ENCODE measurements at places on chromosomes 1 and 21.

- DNase-seq: no peak
Measured at GRCh38 chr21:43911935-43912487, 47.0 kb downstream of the AGPAT3 start.

DNA sequence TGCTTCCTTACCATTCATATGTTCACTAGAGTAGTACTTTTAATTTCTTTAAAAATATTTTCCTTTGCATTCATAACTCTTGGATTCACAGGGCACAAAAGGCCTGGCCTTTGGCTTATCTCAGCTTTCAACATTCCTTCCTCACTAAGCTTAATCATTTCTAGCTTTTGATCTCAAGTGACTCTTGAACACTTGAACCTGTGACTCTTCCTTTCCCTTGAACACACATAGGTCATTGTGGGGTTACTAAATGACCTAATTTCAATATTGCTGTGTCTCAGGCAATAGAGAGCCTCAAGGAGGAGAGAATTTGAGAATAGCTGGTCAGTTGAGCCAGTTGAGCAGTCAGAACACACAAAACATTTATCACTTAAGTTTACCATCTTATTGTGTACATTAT, 49.9 kb downstream of the COL11A1 start:
- DNase-seq: no peak

DNA sequence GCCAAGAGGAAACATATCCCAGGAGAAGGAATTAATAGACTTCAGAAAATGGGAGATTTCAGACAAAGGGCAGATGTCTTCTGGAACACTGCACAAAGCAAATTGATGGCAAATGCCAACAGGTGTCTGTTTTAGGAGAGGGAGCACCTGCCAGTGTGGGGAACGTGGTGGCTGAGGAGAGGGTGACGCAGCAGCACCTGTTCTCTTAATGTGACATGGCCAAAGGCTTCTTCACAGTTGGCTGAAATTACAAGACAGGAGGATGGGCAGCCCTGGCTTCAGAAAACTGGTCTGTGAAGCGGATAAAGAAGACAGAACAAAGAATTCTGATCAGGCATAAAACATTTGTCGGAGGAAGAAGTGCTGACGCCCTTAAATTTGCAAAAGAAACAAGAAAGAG, 178.7 kb upstream of the RUNX1 start:
- DNase-seq: no peak

DNA sequence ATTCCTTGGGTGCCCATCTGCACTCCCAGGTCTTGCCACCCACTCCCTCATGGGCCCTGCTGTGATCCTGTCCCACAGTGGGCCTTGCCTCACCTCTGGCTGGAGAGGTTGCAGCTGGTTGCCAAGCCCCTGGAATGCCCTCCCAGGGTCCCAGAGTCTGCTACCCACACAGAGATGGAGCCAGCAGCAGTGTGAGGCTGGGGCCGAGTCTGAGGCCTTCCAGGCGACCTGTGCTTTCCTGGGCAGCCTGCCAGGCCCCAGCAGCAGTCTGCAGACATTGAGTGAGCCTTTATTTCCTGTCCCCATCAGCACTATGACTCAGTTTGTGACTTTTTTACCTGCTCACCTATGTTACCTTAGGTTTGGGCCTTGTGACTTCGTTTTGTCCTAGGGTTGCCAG, 25.0 kb upstream of the TSPAN2 start:
- DNase-seq: peak; percentile 55

- DNase-seq: no peak
Measured at GRCh38 chr1:116382857-116383483, 9.9 kb downstream of the ATP1A1 start.

DNA sequence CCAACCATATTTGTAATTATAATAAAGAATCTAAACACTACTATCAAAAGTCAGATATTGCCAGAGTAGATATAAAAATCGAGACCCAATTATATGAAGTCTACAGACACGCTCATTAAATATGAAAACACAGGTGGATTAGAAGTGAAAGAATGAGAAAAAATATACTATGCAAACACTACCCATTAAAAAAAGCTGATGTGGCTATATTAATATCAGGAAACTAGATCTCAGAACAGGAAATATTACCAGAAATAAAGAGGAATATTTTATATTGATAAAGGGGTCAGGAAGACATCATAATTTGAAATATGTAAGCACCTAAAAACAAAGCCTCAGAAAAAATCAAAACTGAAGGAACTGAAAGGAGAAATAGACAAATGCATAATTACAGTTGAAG, 88.3 kb downstream of the URB2 start:
- DNase-seq: no peak

DNA sequence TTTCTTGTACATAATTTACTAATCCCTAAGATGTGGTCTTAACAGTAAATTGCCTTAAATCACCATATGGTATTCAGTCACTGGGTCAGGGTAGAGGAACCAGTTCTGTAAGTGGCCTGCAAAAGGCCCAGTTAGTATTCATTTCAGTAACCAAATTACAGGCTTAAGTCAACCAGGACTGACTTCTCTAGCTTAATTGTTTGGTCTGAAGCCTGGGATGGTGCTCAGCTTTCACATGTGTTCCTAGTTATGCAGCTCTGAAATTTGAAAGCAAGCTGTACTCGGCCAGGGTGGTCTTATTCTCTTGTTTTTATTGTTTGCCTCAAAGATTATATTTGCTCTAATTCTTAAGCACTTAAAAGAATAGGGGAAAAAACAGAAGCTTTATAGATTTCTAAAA, 144.6 kb downstream of the MAGI3 start:
- peak; percentile 69 for DNase-seq

DNA sequence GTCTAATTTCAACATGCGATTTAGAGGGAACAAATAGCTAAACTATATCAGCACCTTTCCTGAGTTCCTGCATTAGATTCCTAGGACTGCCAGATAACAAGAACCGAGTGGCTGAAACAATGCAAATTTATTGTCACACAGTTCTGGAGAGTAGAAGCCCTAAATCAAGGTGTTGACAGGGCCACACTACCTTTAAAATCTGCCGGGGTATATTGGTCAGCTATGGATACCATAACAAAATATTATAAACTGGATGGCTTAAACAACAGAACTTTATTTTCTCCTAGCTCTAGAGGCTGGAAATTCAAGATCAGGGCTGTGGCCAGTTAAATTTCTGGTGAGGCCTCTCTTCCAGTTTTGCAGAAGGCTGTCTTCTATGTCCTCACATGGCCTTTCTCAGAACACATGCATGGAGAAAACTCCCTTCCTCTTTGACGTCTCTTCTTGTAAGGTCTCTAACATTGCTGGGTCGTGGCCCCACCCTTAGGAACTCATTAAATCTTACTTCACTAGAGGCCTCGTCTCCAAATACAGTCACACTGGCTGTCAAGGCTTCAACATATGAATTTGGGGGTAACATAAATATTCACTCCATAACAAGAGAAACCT, 144.3 kb downstream of the FCRL5 start:
- DNase-seq: no peak

GRCh38 chr1:207649865-207650580, 5.1 kb downstream of the CR1L start:
- DNase-seq: no peak

DNA sequence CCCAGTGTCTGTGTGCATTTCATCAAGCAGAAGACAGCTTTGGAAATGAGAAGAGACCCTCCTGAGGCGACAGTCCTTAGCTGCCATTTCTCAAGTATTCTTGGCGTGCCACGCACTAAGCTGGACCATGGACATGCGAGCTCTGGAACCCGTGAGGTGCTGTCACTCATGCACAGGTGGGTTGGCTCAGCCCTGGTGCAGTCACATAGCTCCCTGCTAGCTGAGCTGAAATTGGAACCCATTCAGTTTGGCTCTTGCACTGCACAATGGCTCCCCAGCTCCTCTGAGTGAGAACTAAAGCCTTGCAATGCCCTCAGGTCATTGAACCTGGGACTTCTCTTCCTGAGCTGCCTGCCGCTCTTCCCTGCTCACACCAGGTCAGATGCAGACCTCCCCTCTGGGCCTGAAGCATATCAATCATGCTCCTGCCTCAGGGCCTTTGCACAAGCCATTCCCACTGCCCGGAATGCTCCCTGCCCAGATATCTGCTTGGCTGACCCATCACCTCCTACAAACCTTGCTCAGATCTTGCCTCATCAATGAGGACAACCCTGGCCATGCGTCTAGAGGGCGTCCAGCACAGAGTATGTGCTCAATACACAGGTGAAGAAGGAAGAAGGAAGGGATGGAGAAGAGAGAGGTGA, 6.3 kb upstream of the SRARP start:
- no peak for DNase-seq

DNA sequence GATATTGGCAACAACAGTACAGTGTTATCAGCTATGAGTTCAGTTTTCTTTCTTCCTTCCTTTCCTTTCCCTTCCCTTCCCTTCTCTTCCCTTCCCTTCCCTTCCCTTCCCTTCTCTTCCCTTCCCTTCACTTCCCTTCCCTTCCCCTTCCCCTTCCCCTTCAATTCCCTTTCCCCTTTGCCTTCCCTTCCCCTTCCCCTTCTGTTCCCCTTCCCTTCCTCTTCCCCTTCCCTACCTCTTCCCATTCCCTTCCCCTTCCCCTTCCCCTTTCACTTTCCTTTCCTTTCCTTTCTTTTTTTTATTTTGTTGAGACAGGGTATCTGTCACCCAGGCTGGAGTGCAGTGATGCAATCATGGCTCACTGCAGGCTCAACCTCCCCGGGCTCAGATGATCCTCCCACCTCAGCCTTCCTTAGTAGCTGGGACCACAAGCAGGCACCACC, 72.3 kb upstream of the CAPZB start:
- DNase-seq: no peak

GRCh38 chr1:27689423-27690173, 17.6 kb upstream of the IFI6 start:
- peak; percentile 49 for DNase-seq

DNA sequence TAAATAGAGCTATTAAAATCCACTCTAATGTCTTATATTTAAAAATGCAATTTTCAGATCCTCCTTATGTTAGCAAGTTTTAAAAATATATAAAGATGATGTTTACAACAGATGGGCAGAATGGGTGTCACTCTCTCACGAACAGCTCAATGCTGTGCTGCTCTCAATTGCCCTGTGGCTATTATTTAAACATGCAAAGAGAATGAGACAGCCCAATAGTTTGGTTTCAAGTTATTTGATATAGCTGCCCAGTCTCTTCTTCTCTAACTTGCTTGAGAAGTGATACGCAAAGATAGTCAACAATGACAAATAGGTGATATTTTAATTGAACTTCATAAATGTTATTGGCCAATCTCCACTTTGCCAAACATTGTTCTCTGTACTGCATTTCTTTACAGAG, 199.3 kb upstream of the GREM2 start:
- DNase-seq: no peak

GRCh38 chr1:241203817-241204216, 153.2 kb downstream of the RGS7 start:
- DNase-seq: no peak

- DNase-seq: no peak
Measured at GRCh38 chr1:212402666-212403321, 11.9 kb downstream of the PACC1 start.

GRCh38 chr1:51019811-51020210, 49.8 kb downstream of the CDKN2C start:
- no peak for DNase-seq

DNA sequence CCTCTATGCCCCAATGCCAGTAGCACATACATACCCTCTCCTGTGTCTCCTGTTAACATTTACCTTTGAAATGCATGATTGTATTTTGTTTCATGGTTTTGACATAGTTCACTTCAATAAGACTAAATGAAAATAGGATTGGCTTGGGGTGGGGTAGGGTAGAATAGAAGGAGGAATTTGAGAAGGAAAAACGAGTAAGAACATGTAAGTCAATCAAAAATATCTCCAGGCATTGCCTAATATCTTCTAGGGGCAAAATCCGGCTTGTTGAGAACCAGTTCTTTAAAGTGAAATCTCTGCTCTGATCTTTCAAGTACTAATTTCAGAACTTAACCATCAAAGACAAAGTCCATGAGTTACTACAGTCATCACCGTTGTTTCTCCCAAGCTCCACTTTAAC, 31.8 kb upstream of the RGS2 start:
- no peak for DNase-seq

GRCh38 chr1:236639686-236640085, 35.4 kb upstream of the HEATR1 start:
- no peak for DNase-seq

DNA sequence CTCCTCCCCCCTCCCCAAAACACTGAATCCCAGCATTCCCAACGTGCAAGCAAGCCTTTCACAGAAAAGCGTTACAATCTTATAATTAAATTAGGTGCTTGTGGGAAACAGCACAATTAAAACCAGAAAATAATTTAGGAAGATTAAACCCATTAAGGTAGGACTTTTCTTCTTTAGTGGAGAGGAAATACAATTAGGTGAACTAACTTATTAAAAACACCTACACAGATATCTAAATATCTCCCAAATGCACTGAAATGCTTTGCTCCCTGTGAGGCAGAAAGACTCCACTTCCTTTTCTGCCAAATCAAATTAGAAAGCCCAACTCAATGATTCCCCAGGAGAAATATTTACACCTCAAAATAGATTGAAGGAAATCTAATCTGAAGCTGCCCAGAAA, 60.9 kb upstream of the ETS2 start:
- DNase-seq: no peak

GRCh38 chr1:207024202-207025145, 8.1 kb downstream of the C1orf116 start:
- DNase-seq: no peak

DNA sequence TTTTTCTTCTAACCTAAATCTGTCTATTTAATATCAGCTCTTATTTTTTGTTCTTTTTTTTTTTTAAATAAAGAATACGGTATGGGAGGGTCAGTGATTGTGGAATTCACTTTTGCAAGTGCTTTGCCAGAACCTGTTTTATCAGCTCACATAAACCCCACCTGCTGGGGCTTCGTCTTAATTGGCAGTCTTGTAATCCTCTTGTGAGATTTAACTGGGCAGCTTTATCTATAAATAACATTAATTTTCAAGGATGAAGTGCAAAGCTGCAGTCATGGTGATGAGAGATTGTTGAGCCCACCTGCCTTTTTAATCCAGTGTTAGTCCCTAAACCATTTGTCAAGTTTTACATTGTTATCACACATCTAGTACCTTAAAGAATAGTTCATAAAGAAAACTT, 18.2 kb upstream of the PDC start:
- no peak for DNase-seq

DNA sequence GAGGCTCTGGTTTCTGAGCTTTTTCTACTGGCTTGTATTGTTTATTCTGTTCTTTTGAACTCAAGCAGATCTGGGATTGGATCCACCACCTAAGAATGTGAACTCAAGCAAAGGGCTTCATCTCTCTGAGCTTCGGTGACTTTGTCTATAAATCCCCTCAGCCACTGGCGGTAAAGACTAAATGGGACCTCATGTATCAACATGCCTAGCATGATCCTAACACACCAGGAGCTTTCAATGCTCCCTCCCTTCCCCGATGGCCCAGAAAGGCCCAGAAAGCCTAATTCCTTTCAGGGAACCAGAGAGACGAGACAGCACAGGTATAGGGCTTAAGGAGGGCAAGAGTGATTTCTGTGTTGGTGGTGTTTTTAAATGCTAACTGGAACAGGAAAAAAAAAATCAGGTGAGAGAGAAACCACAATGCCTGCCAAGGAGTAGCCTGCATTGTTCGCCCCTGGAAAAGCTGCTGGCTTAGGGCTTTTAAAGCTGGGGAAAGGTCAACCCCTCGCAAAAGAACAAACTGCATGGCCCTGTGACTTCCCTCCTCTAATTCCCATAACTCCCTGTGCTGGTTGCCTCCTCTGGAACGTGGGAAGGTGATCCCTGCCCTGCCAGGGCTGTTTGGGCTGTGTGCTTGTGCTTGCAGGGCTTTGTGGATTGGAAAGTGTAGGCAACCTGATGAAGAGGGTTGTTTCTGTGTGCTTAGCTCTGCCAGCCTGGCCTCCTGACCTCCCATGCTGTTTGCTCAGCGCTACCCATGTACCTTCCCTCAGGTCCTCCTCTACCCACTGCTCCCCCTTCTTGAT, 147.0 kb downstream of the PLPP3 start:
- DNase-seq: no peak

Measured in fibroblast of skin of scalp (primary cell).